ENCODE measurements at places on chromosomes 4 and X.

- DNase-seq: no peak
Observed at GRCh38 chrX:99301990-99302389, 1108.1 kb downstream of the PCDH19 start.

- DNase-seq: no peak
Observed at GRCh38 chr4:2587213-2587823, 50.9 kb downstream of the FAM193A start.

DNA sequence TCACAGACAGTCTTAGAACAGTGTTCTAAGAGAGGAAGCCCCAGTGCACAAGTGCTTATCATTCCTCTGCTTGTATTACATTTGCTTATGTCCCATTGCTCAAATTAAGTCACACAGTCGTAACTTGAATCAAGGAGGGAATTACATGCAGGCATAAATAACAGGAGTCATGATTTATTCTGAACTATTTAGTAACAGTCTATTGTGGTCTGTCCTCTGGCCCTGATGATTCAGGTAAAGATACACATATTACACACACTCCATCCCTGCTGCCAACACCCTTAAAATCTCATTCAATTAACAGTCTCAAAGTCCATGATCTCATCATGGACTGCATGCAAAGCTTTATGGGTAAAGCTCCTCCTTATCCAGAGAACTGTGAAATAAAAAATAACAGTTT, 60.1 kb downstream of the GRIA2 start:
- no peak for DNase-seq

- DNase-seq: no peak
Observed at GRCh38 chr4:153976954-153977353, 188.1 kb upstream of the SFRP2 start.

DNA sequence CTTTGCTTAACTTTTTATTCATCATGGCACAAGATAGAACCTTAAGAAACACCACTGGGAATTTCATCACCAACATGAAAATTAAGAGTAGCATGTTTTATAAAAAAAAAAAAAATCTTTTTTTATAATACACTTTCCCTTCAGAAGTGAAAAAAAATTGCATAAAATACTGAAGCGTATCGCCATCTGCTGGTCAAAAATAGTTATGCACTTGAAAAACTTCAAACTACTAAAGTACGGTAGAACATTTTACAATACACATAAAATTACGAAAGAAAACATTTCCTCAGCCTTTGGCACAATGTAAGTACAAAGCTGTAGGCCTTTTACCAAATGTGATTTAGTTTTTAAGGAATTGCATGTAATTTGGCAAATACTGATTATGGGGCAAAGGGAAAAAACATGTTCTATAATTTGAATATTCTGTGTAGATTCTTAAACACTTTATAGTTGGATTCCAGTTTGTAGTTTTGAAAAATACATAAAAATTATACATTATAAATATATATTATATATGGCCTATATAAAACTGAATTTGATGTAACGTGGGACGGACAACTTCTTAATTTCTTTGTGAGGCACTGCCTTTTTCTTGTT, 26.5 kb downstream of the HCCS start:
- DNase-seq: peak; percentile 27

GRCh38 chrX:146243041-146243440, 425.4 kb downstream of the SLITRK2 start:
- DNase-seq: no peak

- DNase-seq: no peak
Observed at GRCh38 chr4:118335324-118335723, 17.5 kb downstream of the PRSS12 start.

- peak; percentile 88 for DNase-seq
Observed at GRCh38 chr4:113951263-113951662, 28.2 kb downstream of the ARSJ start.

GRCh38 chr4:743463-744211, 38.0 kb downstream of the PCGF3 start:
- no peak for DNase-seq

- DNase-seq: no peak
Observed at GRCh38 chr4:184376126-184376838, 98.1 kb downstream of the IRF2 start.

DNA sequence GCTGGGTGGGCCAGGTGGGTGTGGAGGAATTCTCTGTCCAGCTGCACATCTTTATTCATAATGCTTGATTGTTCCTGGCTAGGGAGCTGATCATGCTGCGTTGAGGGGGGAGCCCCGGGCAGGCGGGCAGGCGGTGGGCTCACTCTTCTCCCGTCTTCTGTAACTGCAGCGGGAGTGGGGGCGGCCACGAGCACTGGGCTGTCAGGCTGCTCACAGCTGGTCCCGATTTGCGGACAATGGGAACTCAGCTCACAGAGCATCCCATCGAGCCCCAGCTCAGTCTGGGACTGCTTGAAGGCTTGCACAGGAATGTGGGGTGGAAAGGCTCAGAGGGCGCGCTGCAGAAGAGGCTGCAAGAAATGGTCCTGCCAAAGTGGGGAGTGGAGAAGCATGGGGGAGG, 63.8 kb downstream of the EFNB1 start:
- DNase-seq: no peak

- no peak for DNase-seq
Observed at GRCh38 chr4:64756016-64756415, 346.8 kb upstream of the TECRL start.

- DNase-seq: no peak
Observed at GRCh38 chr4:76691807-76692582, 205.9 kb downstream of the SOWAHB start.

GRCh38 chr4:84470204-84470785, 28.8 kb downstream of the NKX6-1 start:
- DNase-seq: no peak

GRCh38 chr4:104747635-104748034, 252.9 kb upstream of the CXXC4 start:
- no peak for DNase-seq

GRCh38 chr4:83885256-83886182, 349.6 kb downstream of the GPAT3 start:
- DNase-seq: no peak

All from G401 (cell line).